ENCODE measurements at places on chromosomes 11 and 22. TPM values are rescaled to one million over a fixed set of nuclear protein-coding genes. Genes with fewer than 3 reads are reported as not detected.

The SCUBE1 gene
- total RNA-seq: 10.4 TPM

The APOBEC3B gene
- 6.4 TPM for total RNA-seq

- DNase-seq: no peak
These were observed 407.3 kb downstream of the TBC1D22A start for GRCh38 chr22:47169801-47170140.

- peak; percentile 61 for DNase-seq
These were observed 44.3 kb downstream of the SCGB1A1 start for GRCh38 chr11:62463121-62463542.

DNA sequence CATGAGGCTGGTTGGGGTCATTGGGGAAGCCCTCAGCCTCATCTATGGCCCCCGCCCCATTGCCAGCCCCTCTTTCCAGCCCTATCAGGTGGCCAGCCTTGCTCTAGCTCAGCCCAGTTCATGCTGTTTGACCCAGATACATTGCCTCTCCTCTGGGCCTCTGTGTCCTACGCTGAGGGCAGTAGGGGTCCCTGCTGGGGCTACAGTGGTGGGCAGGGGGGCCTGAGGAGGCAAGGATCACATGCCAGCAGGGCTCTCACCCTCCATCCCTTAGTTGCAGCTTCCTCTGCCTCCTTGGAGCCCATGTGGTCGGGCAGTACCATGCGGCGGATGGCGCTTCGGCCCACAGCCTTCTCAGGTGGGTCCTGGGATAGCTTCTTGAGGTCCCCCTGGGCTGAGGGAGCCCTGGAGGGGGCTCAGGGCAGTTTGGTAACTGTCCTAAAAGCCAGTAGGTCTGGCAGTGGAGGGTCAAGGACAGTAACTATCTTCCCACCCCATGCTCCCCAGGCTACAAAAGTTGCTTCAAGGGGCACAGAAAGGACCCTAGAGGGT lies 19.2 kb downstream of the EMID1 start:
- DNase-seq: no peak

- DNase-seq: peak; percentile 77
These were observed 8.1 kb downstream of the MALAT1 start for GRCh38 chr11:65506772-65507505.

DNA sequence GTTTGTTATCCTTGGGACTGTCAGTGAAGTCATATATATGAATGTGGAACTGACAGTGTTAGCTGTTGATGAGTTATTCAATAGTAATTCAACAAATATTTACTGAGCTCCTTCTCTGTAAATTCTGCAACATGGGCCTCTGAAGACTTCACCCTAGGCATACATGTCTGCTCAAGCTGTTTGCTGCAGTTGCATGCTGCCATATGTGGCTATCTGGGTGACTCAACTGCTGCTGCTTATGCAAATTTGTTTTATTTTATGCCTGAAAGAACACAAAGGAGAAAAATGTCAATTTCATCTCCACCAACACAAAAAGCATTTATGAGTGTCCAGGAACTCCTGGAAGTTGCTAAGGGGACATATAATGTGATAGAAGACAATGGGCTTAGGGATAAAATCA lies 417.6 kb downstream of the AASDHPPT start:
- no peak for DNase-seq

- peak; percentile 89 for DNase-seq
These were observed 7.7 kb upstream of the TCF20 start for GRCh38 chr22:42277988-42278776.

- no peak for DNase-seq
These were observed 108.6 kb upstream of the RASSF10 start for GRCh38 chr11:12900496-12900895.

DNA sequence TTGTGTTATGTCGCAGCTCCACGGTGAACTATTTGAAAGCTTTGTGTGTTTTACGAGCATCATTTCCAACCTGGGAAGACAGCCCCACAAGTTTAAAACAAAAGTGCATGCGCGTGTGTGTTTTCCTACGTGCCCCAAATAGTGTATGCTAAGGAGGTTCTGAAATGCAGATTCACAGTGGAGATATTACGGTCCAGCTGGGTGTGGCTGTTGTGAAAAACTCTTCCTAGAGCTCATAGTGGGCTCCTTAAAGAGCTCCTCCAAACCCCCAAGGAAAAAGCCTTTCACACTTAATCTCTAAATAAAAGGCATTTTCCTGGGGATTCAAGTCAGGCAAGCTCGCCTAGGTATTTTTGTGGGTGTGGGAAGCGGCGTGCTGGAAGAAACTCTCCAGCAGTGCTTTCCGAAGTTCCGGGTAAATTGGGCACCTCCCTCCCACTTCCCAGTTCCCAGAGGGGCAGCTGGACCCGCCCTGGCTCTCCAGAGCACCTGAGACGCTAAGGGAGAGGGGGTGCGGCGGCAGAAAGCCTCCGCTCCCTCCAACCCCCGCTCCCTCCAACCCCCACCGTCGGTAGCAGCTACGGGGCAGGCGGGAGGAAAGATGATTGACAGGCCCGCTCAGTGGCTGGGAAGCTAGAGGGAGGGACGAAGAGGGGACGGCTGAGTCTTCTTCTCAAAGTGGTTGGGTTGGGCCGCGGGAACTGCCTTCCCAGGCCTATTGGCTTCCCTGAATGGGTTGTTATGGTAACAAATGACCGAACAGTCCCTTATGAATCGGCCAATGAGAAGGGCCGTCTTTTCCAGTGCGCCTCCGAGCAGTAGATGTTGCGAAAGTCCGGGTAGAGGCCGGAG lies 561 bp upstream of the PCF11 start:
- DNase-seq: peak; percentile 100
